Hematopoietic multipotent progenitor cell treated with erythropoietin and hydrocortisone succinate and interleukin-3 and kit ligand, for 15 days (in vitro differentiated cells): ENCODE measurements at places on chromosomes 5 and 9.

- no peak for DNase-seq
These were observed 45.2 kb upstream of the NDFIP1 start for GRCh38 chr5:142063376-142063775.

DNA sequence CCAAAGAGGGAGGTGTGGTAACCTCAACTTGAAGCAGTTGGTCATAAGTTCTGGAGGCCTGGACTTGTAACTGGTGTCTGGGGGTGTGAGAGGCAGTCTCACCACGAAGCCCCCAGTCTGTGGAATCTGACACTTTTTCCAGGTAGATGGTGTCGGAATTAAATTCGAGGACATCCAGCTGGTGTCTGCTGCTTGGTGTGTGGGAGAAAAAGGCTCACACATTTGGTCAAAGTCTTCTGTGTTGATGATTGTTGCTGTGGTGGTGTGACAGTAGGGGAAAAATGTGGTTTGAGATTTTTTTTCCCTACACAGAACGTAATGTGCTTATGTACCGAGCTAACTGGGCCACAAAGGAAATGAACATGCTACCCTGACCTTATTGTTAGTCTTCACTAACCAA lies 251.9 kb downstream of the MAT2B start:
- no peak for DNase-seq

DNA sequence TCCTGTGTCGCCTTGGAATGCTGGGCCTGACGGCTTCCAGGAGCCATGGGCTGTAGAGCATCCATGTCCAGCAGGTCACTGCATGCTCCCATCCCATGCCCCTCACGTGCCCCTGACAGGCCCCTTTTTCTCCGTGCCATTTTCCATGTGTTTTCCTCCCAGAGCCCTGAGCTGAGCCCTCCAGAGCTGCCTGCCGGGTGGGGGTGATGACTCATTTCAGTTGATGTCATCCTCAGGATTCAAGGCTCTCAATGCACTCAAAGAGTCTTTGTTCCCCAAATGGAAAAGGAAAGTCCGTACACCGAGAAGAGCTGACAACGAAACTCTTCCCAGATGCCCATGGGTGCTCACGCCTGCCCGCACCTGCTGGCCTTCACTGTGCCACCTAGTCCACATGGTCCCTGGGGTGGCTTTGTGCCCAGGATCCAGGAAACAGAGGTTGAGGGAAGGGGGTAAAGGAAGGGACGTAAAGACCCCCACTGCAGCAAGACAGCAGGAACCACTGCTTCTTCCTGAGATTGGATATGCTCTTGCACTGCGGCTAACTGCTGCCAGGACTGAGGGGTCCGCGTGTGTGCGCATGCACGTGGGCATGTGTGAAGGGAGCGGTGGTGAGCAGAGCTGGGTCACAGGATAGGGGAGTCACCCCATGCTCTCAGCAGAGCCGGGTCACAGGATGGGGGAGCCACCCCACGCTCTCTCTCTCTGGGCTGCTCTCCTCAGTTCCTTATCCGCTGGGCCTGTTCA lies 27.6 kb downstream of the COL15A1 start:
- DNase-seq = no peak

GRCh38 chr5:6574537-6575245 lies 58.2 kb downstream of the NSUN2 start:
- no peak for DNase-seq

DNA sequence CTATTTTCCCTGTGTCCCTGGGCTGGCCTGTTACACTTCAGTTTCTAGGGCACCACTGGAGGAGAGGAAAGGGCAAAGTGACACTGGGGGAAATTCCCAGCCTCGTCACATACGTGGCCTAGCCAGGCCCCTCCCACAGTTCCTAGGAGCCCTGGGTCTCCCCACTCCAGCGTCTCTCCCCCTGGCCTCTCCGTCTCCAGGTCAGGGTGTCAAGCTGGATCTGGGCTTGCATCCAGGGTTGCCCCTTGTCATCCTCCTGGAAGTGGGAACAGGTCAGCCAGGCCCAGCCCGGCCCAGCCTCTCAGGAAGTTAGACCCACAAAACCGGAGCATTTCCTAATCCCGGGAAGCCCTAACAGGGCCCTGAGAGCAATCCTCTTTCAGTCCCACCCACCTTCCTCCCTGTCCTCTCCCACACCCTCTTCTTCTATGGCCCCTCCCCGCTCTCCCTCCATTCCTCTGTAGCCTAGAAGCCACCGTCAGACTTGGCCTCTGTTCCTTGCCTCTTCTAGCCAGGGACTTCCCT lies 4.7 kb upstream of the TNIP1 start:
- DNase-seq = no peak

- no peak for DNase-seq
These were observed 314.1 kb downstream of the PRELID2 start for GRCh38 chr5:145521066-145521465.

GRCh38 chr9:79664375-79664831 lies 92.6 kb downstream of the TLE4 start:
- no peak for DNase-seq

- no peak for DNase-seq
These were observed 722.9 kb upstream of the RGMB start for GRCh38 chr5:98050583-98050982.

- DNase-seq = no peak
These were observed 72.7 kb downstream of the EPB41L4B start for GRCh38 chr9:109248133-109248581.

- no peak for DNase-seq
These were observed 53.4 kb upstream of the KCNN2 start for GRCh38 chr5:114308508-114308907.

DNA sequence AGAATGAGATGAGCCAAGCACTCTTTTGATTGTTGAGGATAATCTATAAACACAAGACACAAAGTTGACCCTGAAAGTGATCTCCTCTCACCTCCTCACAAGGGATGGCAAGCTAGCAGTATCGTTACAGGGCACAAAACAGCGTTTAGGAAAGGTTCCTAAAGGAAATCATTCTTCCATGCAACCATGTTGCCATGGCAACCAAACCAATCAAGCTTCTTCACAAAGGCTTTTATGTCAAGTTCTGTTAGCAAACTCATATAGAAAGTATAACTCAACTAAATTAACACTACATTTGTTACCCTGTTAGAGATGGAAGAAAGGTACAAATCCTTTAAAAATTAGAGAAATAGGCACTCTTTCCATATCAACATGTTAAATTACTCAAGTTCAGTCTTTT lies 1016.8 kb upstream of the DMAC1 start:
- DNase-seq = no peak

GRCh38 chr9:125332527-125332926 lies 70.9 kb downstream of the GAPVD1 start:
- no peak for DNase-seq

- no peak for DNase-seq
These were observed 16.1 kb upstream of the TSSK1B start for GRCh38 chr5:113450929-113451328.

DNA sequence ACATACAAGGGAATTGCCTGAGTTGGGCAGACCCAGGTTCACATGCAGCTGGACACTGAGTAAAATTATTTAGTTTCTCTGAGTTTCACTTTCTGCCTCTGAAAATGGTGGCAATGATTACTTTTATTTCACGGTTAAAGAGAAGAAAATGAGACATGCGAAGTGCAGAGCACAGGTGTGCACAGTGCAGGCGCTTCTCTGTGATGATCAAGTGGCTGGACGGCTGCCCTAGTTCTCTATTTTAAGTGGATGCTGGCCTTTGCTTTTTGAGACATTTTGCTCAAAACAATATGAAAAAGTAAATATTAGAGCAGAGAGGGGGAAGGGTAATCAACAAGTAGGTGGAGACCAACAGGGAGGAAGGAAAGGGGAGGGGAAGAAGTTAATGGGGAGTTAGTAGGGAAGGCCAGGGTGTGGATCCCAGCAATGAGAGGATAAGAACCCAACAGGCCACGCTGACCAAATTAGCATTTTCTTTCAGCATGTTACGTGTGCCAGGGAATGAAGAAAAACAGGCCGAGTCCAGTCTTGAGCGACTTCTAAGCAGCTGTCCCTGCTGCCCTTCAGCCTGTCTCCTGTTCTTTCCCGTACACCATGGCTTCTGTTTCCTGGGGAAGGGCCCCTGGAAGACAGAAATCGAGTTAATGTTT lies 16.1 kb downstream of the SNX18 start:
- DNase-seq = no peak

DNA sequence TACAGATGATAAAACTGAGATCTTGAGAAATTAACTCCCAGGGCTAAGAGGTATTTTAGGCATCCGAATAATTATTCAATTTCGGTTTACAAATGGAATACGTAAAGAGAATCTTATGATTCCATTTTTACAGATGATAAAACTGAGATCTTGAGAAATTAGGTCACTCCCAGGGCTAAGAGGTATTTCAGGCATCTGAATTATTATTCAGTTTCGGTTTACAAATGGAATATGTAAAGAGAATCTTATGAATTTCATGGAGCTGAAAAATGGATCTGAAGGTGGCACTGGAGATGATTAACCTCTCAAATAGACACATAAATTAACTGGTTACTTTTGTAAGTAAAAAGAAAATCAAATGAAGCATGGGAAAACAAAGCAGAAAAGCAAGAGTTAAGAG lies 44.2 kb downstream of the FGF1 start:
- no peak for DNase-seq

DNA sequence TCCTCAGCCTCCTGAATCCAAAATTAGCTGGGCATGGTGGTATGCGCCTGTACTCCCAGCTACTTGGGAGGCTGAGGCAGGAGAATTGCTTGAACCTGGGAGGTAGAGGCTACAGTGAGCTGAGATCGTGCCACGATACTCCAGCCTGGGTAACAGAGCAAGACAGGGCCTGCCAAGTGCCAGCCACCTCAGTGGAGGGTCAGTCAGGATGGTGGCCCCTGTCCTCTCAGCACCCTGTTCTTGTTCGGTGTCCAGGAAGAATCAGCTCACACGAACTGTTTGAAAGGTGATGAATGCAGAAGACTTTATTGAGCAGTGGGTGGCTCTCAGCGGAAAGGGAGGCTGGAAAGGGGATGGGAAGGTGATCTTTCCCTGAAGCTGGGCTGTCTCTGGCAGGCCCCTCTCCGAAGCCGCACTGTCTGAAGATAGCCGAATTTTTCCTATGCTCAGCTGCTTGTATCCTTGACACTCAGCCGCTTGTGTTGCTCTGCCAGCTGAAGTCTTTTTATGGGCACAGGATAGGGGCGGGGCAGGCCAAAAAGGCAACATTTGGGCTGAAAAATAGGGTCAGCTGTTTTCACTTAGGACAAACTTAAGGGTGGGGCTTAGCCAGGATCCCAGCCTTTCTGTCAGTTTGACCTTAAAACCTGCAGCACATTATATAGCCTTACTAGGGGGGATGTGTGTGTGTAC lies 50.9 kb downstream of the UBE2R2 start:
- no peak for DNase-seq

- DNase-seq = no peak
These were observed 2.6 kb upstream of the PBX3 start for GRCh38 chr9:125744616-125745015.

DNA sequence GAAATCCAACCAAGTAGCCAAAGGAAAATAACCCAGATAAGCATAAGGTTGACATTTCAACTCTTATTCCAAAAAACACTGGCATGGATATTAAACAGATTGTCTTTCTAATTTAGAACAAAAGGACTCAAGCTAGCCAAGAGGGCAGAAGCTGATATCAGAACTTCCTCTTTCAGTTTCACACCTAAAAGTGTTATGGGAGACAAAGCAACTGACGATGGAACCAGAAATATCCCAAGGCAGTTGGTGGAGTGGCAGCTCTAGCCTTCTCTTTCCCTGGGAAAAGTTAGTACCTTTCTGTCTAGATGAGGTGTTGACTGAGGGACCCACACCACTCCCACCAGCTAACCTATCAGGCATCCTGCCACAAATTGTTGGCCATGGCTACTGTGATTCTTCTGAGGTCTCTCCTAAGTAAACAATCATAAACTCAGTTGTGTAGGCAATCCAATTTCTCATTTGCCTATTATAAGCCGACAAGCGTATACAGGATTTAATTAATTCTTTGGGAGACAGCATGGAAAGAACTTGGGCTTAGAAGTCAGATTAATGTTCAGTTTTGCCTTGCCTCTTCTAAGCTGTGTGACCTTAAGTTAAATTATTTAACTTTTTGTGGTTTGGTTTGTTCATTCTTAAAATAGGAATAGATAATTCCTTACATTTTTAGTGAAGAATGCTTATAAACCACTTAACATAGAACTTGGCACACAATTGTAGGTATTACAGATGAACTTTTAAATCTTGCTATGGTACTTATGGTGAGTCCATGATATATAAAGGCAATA lies 110.9 kb upstream of the ADAMTSL1 start:
- DNase-seq = no peak

- DNase-seq = no peak
These were observed 10.9 kb downstream of the CXXC5 start for GRCh38 chr5:139658928-139659667.
